ENCODE measurements at places on chromosomes 7 and 10.
A peak's percentile ranks its signal among the peaks of the same experiment; 100 is the strongest.

DNA sequence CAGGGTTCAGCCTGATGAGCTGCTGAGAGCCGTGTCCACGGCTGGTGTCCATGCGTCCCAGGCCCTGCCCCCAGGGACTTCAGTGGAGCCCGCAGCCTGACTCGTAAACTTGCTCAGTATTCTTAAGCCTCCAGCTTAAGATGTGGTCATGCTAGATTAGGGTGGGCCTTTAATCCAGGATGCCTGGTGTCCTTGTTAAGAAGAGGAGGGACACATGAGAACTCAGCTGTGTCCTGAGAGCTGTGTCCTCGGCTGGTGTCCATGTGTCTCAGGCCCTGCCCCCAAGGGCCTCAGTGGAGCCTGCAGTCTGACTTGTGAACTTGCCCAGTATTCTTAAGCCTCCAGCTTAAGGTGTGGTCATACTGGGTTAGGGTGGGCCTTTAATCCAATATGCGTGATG lies 23.0 kb downstream of the DOCK1 start:
- ATAC-seq, result no peak

DNA sequence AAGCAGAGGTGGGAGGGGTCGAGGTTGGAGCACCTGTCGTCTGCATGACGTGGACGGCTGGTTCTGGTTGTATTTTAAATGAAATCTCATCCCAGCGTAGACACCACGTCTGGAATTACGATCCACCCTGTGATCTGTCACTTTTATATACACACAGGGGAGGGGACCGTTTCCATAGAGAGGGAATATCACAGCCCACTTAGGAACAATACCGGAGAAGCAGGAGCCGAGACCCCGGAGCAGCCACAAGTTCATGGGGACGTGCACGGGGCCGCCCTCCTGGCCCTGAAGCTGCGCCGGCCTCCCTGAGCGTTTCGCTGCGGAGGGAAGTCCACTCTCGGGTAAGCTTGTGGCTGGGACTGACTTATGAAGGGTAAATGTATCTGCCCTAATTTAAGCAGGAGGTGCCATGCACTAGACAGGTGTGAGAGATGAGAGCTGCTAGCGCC lies at the start of gene UCN3:
UCN3 (plus strand) TSS at position 77 of the 449 bp plus-strand sequence. CDS start 8,755 bp downstream, outside the sequence.
- ATAC-seq, result no peak

- ATAC-seq, result no peak
Measured at GRCh38 chr7:34220506-34221185, 315.3 kb downstream of the BMPER start.

GRCh38 chr10:90987383-90987782 lies 66.5 kb upstream of the ANKRD1 start:
- no peak for ATAC-seq

DNA sequence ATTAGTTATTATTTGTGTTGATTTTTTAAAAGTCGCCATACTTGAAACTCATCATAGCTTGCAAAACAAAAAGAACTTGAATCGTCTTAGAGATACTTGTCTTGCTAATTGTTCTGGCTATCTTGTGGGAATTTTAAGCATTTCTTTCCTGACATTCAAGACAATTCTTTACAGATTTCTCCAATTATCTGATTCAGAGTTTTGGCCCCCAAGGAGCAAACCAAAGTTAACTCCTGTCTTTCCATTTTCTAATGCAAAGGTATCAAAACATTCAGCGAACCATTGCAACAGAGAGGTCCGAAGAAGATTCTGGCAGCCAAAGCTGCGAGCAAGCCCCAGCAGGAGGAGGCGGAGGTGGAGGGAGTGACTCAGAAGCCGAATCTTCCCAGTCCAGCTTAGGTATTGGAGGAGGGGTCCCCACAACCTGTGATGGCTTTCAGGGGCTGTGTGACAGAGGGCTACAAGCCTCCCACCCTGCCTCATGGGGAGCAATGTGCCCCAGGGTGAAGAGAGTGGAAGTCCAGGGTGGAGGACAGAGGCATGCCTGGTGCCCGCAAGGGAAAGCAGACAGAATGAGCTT lies 119.4 kb upstream of the STK17A start:
- ATAC-seq, result no peak

GRCh38 chr7:158204453-158204852 lies 383.2 kb downstream of the PTPRN2 start:
- no peak for ATAC-seq

DNA sequence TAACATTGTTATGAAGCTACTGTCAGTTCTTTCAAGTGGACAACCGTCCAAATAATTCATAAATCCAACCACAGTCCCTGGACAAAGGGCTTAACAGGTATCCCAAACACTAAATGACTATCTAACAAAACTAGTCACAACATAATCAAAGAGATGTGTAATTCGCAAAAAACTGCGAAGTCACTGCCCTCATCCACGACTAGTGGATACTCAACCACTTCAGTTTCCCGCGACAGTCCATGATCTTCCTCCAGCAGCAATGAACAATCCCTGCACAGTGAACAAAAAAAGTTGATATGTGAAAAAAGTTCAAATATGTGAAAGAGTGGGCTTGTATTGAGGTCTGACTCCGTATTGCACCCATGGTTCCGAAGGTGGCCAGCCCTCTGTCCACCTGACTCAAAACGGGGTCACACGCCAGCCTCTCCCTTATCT lies 287 bp downstream of the DCLRE1A start:
- no peak for ATAC-seq

GRCh38 chr7:127290116-127290655 lies 37.4 kb upstream of the GRM8 start:
- no peak for ATAC-seq

GRCh38 chr10:132588301-132589013 lies 50.9 kb downstream of the INPP5A start:
- ATAC-seq, result peak; percentile 86

DNA sequence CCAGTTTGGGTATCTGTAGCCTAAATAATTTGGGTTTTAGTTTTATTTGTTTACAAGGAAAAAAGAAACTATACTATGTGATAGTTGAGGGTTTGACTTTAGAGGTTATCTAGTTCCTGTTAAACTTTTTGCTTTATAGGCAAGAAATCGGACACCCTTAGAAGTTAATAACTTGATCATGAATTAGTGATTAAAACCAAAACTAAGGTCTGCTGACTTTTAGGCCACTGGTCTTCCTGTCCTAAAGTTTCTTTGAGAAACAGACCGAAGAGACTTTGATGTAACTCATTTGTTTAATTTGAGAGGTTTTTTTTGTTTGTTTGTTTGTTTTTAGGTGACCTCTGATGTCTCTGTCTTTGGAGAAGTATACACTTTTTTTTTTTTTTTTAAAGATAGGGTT lies 59.7 kb downstream of the PHTF2 start:
- ATAC-seq, result no peak

GRCh38 chr7:156816943-156817572 lies 75.9 kb downstream of the LMBR1 start:
- no peak for ATAC-seq

DNA sequence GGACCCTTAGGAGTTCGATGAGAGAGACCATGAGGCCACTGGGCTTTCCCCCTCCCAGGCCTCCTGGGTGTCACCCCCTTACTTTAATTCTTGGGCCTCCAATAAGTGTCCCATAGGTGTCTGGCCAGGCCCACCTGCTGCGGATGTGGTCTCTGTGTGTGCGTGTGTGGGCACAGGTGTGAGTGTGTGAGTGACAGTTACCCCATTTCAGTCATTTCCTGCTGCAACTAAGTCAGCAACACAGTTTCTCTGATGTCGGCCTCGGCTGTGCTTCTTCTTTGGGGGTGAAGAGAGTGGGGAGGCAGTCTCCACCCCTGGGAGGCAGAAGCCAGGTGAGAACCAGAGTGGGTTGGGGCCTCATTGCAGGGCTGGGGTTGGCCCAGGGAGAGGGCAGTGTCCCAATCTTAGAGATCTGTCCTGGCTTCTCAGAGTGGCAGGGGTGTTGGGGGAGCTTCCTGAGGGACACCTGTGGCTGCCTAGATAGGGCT lies 1.5 kb downstream of the PVRIG start:
- ATAC-seq, result peak; percentile 80

Measured in stimulated activated memory B cell treated with anti-CD40 and anti-IgM and Interleukin-4, amounts not matched to agents 10 μg/mL and 1 μg/mL and 100 μg/mL, for 72 hours (primary cell).